GM23338 (cell line): ENCODE measurements at places on chromosomes 1 and 21. TPM values are rescaled to one million over a fixed set of nuclear protein-coding genes. Genes with fewer than 3 reads are reported as not detected.
A peak's percentile ranks its signal among the peaks of the same experiment; 100 is the strongest.

- DNase-seq = no peak
- no peaks in the 10 kb centered on the region for H3K36me3 ChIP-seq
- H3K27ac ChIP-seq = no peak overlapping the region
- no peaks in the 10 kb centered on the region for H3K4me1 ChIP-seq
- no peak overlapping the region for H3K4me3 ChIP-seq
- H3K27me3 ChIP-seq = no peaks in the 10 kb centered on the region
Measured at GRCh38 chr1:36692465-36693160, 209.9 kb upstream of the CSF3R start.

The ITLN2 gene
- 7.0 and 12.8 TPM in 2 replicates for total RNA-seq

The RPTN gene
- not detected in 2 replicates for total RNA-seq

DNA sequence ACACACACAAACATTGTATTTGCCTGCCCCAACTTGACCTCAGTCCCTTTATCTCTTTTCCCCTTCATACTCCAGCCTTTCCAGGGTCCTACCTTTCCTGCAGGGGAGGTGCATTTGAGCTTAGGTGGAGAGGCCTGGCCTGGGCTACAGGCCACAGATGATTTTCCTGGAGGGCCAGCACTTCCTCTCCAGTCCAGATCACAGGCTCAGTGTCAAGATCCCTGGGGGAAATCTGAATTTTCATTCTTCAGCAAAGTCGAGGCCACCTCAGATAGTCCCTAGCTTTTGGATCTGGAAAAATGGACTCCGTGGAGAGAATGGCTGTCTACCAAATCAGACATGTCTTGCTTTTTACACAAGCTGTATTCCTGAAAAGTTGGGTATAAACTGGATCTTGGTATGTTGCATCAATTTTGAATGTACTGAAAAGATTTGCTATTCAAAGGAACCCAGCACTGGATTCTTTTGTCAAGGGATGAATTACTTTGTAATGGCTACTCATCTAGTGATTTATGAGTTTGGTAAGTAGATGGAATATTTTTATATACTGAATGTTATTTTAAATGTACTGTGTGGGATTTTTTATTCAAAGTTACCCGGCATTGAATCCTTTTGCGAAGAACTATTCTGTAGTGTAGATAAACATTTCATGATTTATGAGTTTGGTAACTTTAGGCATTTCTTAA lies 78.7 kb downstream of the DDR2 start:
- no peaks in the 10 kb centered on the region for H3K4me1 ChIP-seq
- no peaks in the 10 kb centered on the region for H3K27me3 ChIP-seq
- H3K4me3 ChIP-seq = no peak overlapping the region
- H3K36me3 ChIP-seq = no peaks in the 10 kb centered on the region

DNA sequence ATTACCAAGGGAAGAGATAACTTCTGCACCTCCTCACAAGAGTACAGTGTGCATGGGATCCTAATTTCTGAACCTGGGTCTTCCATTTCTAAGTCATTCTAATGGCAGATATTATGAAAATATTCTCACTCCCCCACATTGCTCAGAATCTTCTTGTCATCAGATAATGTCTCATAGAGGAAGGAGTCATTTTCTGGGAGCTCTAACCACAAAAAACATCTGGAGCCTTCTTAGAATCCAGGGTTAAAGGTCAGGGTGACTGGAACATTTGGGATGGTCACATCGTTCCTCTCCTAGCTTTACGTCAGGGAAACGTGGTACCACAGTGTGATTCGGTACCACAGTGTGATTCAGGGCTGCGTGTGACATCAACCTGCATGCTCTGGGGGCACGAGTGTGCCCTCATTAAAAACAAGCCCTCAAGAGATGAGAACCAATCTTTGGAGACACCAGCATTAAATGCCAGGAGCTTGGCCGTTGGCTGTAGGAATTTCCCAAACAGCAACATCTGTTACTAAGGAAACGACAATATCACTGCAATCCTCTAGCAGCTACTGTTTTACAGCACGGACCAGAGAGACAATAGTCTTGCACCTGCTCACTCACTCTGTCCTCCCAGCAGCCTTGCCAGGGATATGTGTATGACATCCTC lies 179.1 kb downstream of the PSMG1 start:
- peaks cover 7% of the 10 kb centered on the region for H3K4me1 ChIP-seq
- H3K27ac ChIP-seq = 0 out of 2 replicates have a peak overlapping the region, but pooled peaks have one; percentile 26
- no peaks in the 10 kb centered on the region for H3K36me3 ChIP-seq
- no peaks in the 10 kb centered on the region for H3K27me3 ChIP-seq

The BRINP3 gene
- total RNA-seq = not detected in 2 replicates

DNA sequence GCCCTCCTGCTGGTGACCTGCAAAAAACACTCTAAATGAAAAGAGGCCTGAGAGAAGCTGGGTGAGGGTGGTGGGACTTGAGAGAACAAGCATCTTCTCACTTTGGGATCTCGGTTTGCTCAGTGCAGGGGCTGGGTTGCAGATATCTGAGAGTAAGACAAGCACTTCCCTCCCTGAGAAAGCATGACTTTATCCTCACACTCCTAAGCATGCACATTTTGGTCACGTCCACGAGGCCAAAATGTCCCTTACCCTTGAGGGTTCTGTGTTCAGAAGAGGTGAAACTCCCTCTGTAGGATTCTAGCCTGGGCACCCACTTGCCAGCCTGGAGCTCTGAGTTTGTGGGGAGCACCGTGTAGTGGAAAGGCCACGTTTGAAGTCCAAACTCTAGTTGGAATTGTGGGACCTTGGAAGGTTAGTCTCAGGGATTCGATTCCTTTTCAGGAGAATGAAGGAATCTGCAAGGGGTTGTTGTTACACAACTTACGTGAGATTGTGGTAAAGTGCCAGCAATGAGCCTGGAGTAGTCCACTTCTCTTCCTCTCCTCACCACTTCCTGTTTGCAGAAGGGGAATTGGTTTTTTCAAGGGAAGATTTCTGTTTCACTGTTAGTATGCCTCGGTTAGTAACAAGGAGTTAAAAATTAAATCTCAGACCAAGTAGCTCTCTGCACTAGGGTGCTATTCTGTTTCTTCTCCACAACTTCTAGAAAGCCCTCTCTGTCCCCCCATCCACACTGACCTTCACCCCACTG lies 3.0 kb downstream of the FCAMR start:
- DNase-seq = no peak
- no peaks in the 10 kb centered on the region for H3K27me3 ChIP-seq
- H3K27ac ChIP-seq = no peak overlapping the region
- H3K4me3 ChIP-seq = no peak overlapping the region

- H3K4me3 ChIP-seq = no peak overlapping the region
- no peak for DNase-seq
- no peaks in the 10 kb centered on the region for H3K36me3 ChIP-seq
Measured at GRCh38 chr1:59804301-59804700, 10.4 kb upstream of the HOOK1 start.

The PPFIA4 gene
- 7.6 and 8.0 TPM in 2 replicates for total RNA-seq

The GBP7 gene
- total RNA-seq = not detected in 2 replicates
